ENCODE measurements at places on chromosomes 11 and 22.
A peak's percentile ranks its signal among the peaks of the same experiment; 100 is the strongest.

DNA sequence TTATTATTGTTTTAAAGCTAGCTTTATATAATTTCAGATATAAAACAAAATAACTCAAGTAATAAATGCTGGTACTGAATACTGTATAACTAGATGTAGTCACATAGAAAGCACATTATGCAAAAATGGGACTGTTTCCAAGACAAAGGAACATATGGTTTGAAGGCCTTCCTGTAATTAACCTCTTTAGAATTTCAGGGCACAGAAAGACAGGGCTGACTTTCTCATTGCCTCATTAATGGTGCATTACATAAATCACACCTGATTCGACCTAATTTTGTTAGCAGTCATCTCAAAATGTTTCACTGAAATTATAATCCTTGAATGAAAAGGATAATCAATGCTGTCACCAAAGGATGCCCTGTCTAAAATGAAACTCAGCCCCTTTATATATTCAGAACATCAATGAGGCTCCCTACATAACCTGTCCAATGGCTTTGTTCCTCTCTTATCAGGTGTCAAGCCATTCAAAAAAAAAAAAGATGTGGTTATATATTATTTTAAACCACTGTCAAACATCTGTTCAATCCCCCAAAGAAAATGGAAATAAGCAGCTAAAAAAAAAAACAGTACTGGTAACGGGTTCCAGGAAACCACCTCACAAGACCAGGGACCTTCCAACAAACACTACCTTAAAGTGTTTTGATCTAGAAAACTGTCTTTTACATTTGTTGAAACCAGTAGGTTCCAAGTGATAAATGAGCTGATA lies 77.4 kb downstream of the FAM168A start:
- DNase-seq, result no peak

DNA sequence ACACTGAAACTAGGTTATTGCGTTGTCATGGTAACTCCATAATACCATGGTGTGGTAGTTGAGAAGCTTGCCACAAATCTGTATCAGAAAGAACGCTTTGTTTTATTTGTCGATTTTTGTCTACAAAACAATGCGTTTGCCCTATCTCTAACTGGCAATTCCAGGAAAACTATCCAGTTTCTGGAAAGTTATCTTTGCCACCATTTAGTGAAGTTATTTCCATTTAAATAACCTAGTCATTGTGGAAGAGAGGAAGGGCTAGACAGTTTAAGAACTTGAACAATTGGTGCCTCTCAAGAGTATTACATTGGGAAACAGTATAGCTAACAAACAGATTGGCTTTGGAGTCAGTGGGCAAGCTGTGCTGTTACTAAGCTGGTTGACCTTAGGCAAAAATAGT lies 7.9 kb downstream of the HSD17B12 start:
- no peak for DNase-seq

DNA sequence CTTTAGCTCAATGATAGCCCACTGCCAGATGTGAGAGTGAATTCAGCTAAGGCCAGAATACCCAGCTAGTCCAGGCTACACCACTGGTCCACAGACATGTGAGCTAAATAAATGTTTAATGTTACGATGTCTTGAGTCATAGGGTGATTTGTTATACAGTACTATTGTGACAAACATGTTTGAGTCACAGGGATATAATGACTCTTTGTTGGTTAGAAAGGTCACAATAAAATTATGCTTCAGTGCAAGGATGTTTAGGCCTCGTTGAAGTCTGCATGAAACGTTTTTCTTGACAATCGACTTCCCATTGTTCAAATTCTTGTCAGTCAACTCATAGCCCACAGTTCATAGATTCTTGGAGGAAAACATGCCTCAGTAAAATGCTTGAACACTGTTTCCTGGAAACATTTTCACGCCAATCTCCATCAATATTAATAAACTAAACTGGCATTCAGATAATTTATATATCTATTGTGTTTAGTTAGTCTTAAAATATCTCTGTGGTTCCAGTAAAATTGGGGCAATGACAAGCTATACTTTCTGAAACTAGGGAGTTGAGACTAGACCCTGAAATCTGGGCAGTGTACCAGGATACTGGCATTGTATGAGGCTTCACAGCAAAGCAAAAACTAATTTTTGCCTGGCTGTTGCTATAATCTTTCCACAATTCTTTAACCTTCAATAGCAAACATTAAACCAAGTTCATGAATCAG lies 650.8 kb upstream of the KIRREL3 start:
- DNase-seq, result peak; percentile 31

GRCh38 chr22:45290410-45290936 lies 5.7 kb downstream of the UPK3A start:
- peak; percentile 46 for DNase-seq

- peak; percentile 92 for DNase-seq
Measured at GRCh38 chr22:37633625-37634416, 5.6 kb upstream of the SH3BP1 start.

DNA sequence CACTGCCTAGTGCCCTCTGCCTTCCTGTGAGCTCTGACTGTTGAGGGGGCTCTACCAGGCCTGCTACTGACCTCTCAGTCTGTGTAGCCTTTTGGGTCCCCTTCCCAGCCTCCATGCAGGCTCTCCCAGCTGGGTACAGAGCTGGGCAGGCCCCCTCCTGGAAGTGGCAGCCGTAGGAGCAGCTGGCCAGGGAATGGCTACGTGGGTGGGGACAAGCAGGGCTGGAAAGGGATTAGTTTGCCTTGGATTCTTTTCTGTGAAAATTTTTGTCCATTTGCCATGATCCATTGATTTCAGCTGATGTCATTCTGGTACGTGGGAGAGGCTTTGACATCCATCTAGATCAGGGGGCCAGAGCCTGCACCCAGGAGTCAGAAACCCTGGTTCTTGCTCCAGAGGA lies 23.9 kb upstream of the NECTIN1 start:
- peak; percentile 68 for DNase-seq

- no peak for DNase-seq
Measured at GRCh38 chr22:48838846-48839730, 988.6 kb downstream of the BRD1 start.

GRCh38 chr11:20594274-20595061 lies 4.9 kb upstream of the SLC6A5 start:
- no peak for DNase-seq

DNA sequence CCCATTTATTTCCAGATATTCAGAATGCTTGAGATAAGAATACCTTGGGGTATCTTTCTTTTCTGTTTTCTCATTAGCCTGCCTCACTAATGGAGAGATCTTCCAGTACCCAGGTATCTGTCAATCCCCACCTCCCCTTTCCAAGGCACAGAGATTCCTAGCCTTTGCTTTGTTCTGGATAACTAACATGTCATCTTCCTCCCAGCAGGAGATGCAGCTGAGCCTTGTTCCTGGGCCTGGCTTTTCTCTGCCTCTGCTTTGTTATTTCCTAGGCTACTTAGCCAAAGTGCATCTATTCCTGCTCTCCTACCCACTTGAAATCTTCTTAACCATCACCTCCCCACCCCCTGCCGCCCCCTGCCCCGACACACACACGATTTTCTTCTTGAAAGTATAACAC lies 297.1 kb downstream of the NELL1 start:
- DNase-seq, result no peak

DNA sequence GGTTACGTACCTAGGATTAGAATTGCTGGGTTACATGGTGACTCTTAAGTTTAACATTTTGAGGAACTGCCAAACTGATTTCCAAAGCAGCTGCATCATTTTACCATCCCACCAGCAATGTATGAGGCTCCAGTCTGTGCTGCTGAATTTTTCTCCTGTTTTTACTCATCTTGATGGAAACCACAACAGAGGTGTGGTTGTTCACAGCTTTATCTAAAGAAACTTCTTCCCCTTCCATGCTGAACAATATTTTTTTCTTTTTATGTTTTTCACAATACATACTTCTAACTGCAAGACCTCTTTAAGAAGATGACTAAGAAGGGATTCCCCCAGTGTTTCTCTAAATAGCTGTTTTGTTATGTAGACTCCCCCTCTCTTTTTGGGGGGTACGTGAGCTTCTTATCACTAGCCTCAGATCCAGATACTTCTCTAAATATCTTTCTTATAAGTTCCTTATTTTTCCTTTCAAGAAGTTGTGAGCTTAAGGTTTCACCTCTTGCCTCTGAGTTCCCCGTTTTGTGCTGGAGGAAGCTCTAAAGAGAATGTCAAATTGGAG lies 24.0 kb downstream of the TCP11L1 start:
- peak; percentile 39 for DNase-seq

GRCh38 chr11:58573451-58574104 lies 2.1 kb downstream of the LPXN start:
- peak; percentile 67 for DNase-seq

DNA sequence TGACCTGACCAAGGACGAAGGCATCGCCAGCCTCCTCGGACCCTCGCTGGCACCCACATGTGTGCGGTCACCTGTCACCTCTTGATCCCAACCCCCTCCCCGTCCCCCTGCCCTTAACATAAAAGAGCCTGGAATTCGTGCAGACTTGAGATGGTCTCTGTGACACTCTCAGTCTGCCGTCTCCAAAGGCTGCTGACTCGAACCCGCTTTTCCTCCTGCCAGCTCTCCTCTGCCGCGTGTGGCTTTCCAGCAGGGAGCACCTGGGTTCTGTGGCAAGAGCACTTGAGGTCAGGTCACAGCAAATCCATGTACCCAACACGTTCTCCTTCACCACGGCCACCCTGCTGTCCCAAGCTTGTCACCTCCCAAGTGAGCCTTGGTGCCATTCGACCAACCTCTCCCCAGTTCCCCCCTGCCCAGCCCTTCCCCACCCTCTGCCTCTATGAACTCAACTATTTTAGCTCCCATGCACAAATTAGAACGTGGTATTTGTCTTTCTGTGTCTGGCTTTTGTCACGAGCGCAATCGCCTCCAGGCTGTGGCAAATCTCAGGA lies 207.6 kb downstream of the BRD1 start:
- DNase-seq, result no peak

GRCh38 chr11:61880454-61880853 lies 10.9 kb downstream of the FADS3 start:
- DNase-seq, result no peak

All from GM03348 (cell line).